ENCODE measurements at places on chromosomes 11 and 22. TPM values are rescaled to one million over a fixed set of nuclear protein-coding genes. Genes with fewer than 3 reads are reported as not detected.

DNA sequence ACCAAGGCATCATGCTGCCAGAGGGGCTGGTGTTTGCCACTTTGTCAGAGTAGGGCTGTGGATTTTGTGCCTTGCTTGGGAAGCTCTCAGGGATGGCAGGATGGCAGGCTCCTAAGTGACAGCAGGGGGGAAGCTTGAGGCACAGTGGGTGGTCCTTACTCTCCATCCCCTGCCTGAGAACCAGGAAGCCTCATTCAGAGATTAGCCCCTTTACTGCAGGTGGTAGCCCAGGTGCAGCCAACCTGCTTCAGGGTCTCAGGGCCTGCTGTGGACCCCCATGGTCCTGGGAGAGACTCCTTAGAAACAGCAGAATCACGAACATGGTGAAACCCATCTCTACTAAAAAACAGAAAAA, 8.9 kb upstream of the ST3GAL4 start:
- peaks cover 14% of the 10 kb centered on the region for H3K4me1 ChIP-seq
- peaks cover 4% of the 10 kb centered on the region for H3K27me3 ChIP-seq

DNA sequence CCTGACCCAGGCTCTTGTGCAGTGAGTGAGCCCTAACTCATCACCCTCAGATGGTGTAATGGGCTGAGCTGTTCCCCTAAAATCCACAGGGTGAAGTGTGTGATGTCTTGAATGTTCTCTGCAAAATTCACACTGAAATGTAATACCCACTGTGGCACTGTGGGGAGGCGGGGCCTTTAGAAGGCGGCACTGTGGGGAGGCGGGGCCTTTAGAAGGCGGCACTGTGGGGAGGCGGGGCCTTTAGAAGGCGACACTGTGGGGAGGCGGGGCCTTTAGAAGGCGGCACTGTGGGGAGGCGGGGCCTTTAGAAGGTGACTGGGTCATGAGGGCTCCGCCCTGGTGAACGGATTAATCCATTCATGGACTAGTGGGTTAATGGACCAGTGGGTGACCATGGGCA, 33.0 kb downstream of the CHID1 start:
- no peak overlapping the region for H3K27ac ChIP-seq
- peaks cover 6% of the 10 kb centered on the region for H3K36me3 ChIP-seq
- no peak for DNase-seq

- H3K4me3 ChIP-seq = no peak overlapping the region
- H3K4me1 ChIP-seq = no peaks in the 10 kb centered on the region
- DNase-seq = no peak
- no peak overlapping the region for H3K27ac ChIP-seq
- no peaks in the 10 kb centered on the region for H3K27me3 ChIP-seq
- no peaks in the 10 kb centered on the region for H3K36me3 ChIP-seq
These were observed 400.8 kb downstream of the SOX6 start for GRCh38 chr11:15955595-15955994.

DNA sequence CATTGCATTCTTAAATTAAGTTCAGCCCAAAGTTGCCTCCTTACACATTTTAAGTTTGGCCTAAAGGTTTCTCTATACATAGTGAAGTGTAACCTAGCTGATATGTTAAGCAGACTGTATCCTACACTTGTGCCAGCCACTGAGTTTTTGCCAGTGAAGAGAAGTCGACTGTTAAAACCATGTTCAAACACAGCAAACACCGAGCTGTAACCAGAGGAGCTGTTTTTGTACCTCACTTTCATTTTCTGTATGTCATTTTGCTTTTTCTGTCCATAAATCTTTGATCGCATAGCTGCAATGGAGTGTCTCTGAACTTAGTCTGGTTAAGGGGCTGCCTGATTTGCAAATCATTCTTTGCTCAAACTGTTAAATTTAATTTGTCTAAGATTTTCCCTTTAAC, 403.7 kb downstream of the LUZP2 start:
- no peak overlapping the region for H3K27ac ChIP-seq
- H3K36me3 ChIP-seq = no peaks in the 10 kb centered on the region
- H3K27me3 ChIP-seq = no peaks in the 10 kb centered on the region
- no peak overlapping the region for H3K4me3 ChIP-seq
- DNase-seq = no peak

DNA sequence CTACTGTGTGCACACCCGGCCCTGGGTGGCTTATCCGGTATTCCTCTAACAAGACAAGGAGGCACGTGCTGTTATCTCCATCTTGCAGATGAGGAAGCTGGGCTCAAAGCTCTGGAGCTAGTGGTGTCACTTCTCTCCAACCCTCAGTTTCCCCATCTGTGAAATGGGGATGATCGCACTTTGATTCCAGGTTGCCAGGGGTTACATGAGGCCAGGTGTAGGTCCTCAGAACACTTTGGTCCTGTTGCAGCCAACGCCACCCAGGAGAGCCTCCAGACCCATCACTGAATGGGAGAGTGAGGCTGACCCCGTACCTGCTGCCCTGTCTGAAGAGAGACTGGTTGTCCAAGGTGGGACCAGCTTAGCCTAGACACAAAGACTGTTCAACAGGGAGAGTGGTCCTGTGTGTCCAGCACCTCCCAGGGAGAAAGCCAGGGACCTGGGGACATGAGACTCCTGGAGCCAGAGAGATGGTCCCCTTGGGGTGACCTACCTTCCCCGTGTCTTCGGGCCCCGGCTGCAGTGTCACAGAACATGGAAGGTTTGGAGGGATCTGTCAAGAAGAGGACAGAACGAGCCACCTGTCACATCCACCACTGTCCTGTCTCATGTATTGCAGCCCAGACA, 41.0 kb downstream of the TPBGL start:
- H3K27me3 ChIP-seq = peaks cover 5% of the 10 kb centered on the region
- H3K4me1 ChIP-seq = peaks cover 5% of the 10 kb centered on the region
- H3K4me3 ChIP-seq = no peak overlapping the region
- H3K36me3 ChIP-seq = no peaks in the 10 kb centered on the region
- no peak for DNase-seq
- H3K27ac ChIP-seq = no peak overlapping the region

DNA sequence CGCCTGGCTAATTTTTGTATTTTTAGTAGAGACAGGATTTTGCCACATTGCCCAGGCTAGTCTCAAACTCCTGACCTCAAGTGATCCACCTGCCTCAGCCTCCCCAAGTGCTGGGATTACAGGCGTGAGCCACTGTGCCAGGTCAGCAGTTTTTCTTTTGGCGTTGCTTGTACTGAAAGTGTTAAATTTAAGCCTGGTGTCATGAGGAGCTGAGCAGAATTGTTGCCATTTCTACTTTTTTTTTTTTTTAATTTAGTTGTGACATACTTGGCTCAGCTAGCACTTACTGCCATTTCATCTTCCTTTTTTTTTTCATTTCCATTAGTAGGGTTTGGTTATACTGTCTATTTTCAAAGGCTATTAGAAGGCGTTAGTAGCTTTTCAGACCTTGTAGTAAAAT, 10.7 kb downstream of the TAB1 start:
- H3K27ac ChIP-seq = no peak overlapping the region
- no peak for DNase-seq
- H3K4me3 ChIP-seq = no peak overlapping the region
- peaks cover 10% of the 10 kb centered on the region for H3K27me3 ChIP-seq
- peaks cover 17% of the 10 kb centered on the region for H3K4me1 ChIP-seq

DNA sequence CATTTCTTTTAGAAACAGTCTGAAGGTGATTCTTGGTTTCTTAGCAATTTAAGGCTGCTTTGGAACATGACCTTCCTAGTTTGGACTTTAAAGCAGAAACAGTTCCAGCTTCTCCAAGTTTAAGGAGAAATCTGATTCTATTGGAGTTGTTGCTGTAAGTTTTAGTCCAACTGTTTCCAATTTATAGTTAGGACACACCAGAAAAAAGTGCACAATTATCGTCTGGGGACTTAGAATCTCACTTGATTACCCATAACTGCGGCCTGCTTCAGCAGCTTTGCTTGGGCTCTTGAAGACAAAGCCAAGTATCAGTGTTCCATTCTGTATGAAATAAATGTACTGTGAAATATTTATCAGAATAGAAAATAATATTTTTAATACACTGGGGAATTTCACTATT, 246.6 kb downstream of the TMEM135 start:
- no peaks in the 10 kb centered on the region for H3K27me3 ChIP-seq
- no peaks in the 10 kb centered on the region for H3K4me1 ChIP-seq
- no peak overlapping the region for H3K4me3 ChIP-seq
- H3K36me3 ChIP-seq = no peaks in the 10 kb centered on the region
- H3K27ac ChIP-seq = no peak overlapping the region

GRCh38 chr11:129637473-129637872, 178.2 kb upstream of the TMEM45B start:
- H3K4me3 ChIP-seq = no peak overlapping the region
- H3K27me3 ChIP-seq = no peaks in the 10 kb centered on the region
- H3K36me3 ChIP-seq = peaks cover 8% of the 10 kb centered on the region
- no peak overlapping the region for H3K27ac ChIP-seq
- no peak for DNase-seq

- H3K27ac ChIP-seq = no peak overlapping the region
- peaks cover 5% of the 10 kb centered on the region for H3K27me3 ChIP-seq
- no peak overlapping the region for H3K4me3 ChIP-seq
- no peak for DNase-seq
These were observed 56.4 kb upstream of the RTL6 start for GRCh38 chr22:44554411-44554810.

GRCh38 chr11:34897171-34897870, 18.9 kb downstream of the APIP start:
- no peak for DNase-seq
- peaks cover 7% of the 10 kb centered on the region for H3K4me1 ChIP-seq
- H3K27me3 ChIP-seq = peaks cover 6% of the 10 kb centered on the region
- H3K36me3 ChIP-seq = peaks cover 32% of the 10 kb centered on the region
- H3K27ac ChIP-seq = no peak overlapping the region
- no peak overlapping the region for H3K4me3 ChIP-seq

GRCh38 chr22:24417901-24418641, 9.3 kb upstream of the ADORA2A start:
- H3K27ac ChIP-seq = no peak overlapping the region
- H3K27me3 ChIP-seq = peaks cover 25% of the 10 kb centered on the region
- no peak for DNase-seq
- no peaks in the 10 kb centered on the region for H3K36me3 ChIP-seq
- H3K4me3 ChIP-seq = no peak overlapping the region

- peak; percentile 87 for DNase-seq
- no peaks in the 10 kb centered on the region for H3K36me3 ChIP-seq
- peaks cover 6% of the 10 kb centered on the region for H3K4me1 ChIP-seq
- peaks cover 8% of the 10 kb centered on the region for H3K27me3 ChIP-seq
- H3K27ac ChIP-seq = no peak overlapping the region
These were observed 23.5 kb upstream of the TH start for GRCh38 chr11:2194877-2195755.

DNA sequence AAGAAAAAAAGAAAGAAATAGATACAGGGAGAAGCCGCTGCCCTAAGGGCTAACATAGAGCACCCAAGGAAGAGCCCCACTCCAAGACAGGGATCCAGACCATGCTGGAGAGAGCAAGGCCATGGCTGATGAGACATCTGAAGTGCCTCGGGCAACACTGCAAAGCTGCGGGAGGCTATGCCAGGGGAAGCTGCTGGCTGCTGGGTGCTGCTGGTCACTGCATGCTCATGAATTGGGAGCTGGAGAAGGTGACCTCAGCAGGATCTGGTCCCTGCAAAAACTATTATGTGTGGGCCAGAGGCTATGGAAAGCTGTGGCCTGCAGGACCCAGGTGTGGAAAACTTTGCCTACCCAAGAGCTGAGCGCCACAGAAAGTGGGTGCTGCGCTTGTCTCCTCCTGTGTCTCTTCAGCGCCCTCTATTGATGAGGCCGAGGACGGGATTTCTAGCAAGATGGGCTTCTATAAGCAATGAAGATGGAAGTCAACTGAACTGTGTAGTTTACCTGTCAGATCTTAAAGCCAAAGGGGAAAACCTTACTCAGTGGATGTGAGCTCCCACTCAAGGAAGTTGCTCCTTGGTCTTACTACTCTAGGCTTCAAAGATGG, 17.3 kb upstream of the SLC29A2 start:
- peaks cover 2% of the 10 kb centered on the region for H3K27me3 ChIP-seq
- no peak overlapping the region for H3K4me3 ChIP-seq
- H3K36me3 ChIP-seq = no peaks in the 10 kb centered on the region
- DNase-seq = peak; percentile 77
- H3K4me1 ChIP-seq = no peaks in the 10 kb centered on the region
- no peak overlapping the region for H3K27ac ChIP-seq

DNA sequence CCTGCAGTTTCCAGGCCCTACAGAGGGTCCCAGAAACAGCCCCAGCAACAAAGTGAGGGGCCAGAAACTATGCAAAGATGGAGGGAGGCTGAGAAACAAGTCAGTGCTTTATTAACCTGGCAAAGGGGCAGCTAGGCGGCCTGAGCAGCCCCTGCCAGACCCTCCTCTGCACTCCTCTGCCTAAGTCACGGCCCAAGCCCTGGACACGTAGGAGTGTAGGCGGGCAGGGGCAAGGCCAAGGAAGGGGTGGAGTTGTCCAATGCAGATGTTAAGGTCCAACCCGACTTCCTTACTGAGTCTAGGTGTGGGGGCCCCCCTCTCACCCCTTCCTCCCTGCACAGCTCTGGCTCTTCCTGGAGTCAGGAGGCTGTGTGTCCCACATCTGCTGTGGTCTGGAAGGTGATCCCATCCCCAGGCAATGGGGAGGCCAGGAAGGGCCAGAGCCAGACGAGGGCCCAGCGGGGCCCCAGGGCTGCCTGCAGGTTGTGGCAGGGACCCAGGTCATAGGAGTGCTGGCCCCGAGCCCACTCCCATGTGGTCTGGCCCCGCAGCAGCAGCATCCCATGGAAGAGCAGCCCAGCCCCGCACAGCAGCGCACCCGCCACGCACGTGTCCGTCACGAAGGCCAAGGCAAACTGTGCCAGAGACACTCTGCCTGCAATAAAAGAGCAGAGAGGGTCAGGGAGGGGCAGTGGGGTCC, 6.5 kb downstream of the ZDHHC24 start:
- H3K4me1 ChIP-seq = peaks cover 10% of the 10 kb centered on the region
- peaks cover 11% of the 10 kb centered on the region for H3K27me3 ChIP-seq
- H3K27ac ChIP-seq = no peak overlapping the region
- no peak overlapping the region for H3K4me3 ChIP-seq
- DNase-seq = no peak
- H3K36me3 ChIP-seq = peaks cover 1% of the 10 kb centered on the region

DNA sequence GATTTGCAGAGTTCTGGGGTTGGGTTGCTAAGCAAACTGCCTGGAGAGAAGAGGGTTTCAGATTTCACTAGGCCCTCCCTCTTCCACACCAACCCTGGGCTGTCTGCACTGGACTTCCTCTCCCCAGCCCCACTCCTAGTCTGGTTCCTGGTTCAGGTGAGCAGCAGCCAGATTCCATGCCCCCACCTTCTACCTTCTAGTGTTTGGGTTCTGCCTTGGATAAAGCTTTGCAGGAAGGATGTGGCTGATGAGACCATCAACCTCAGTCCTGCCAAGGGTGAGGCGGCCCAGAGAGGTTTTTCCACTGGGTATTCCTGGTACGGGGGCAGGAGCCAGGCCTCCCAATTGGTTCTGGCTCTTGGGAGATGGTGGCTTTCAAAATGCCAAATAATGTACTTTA, 68.3 kb downstream of the BCR start:
- peaks cover 35% of the 10 kb centered on the region for H3K4me1 ChIP-seq
- peaks cover 16% of the 10 kb centered on the region for H3K27me3 ChIP-seq
- no peak overlapping the region for H3K27ac ChIP-seq
- no peaks in the 10 kb centered on the region for H3K36me3 ChIP-seq
- no peak for DNase-seq
- H3K4me3 ChIP-seq = no peak overlapping the region

GRCh38 chr11:66716996-66717395, 12.0 kb downstream of the SPTBN2 start:
- H3K27ac ChIP-seq = no peak overlapping the region
- DNase-seq = no peak
- peaks cover 19% of the 10 kb centered on the region for H3K27me3 ChIP-seq
- H3K4me1 ChIP-seq = peaks cover 18% of the 10 kb centered on the region
- H3K4me3 ChIP-seq = no peak overlapping the region

- no peak overlapping the region for H3K4me3 ChIP-seq
- DNase-seq = no peak
- H3K27me3 ChIP-seq = no peaks in the 10 kb centered on the region
- H3K36me3 ChIP-seq = no peaks in the 10 kb centered on the region
- no peak overlapping the region for H3K27ac ChIP-seq
These were observed 16.0 kb downstream of the PARVG start for GRCh38 chr22:44196731-44197131.

PRODH gene
- total RNA-seq = 4.0 TPM

SCGB2A2 gene
- total RNA-seq = not detected

ARHGAP32 gene
- 45.3 TPM for total RNA-seq

GGTLC3 gene
- not detected for total RNA-seq
